LNCaP clone FGC (cell line): ENCODE measurements at places on chromosomes 7 and 10.

DNA sequence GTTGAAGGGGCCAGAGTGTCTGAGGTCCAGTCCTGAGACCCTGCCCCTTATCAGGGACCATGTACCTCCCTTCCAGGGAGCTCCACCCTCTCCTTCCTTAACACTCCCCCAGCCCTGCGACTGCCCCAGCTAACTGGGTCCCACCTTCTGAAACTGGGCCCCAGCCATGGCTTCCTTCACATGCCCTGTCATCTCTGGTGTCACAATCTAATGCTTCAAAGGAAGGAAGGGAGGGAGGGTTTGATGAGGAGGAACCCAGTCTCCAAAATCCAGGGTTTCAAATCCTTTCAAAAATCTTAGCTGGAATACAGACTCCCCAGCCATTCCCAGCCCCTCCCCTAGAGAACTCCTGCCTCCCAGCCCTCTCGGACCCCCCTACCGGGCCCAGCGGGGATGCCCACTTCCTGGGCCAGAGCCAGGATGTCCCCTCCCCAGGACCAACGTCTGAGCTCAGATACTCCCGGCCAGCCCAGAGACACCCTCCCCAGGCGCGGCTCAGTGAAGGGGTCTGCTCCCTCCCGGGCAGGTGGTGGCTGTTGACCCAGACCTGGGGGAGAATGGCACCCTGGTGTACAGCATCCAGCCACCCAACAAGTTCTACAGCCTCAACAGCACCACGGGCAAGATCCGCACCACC is 18.0 kb downstream of the C10orf105 start:
- DNase-seq: no peak

DNA sequence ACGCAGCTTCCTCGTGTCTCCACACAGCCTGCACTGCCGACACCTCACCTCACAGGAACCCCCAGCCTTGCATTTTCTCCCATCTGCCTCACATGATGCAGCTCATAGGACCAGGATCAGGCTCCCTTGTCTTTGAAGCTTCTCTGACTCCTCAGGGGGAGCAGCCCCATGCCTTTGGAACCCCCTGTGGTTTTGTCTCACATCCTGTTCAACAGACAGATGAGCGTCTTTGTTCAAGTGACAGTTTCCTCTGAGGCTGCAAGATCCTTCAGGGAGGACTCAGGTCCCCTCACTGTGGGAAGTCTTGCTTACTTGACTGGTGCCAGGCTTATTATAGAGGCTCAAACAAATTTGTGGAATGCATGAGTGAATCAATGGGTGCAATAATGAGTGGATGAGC is 667.1 kb downstream of the INHBA start:
- no peak for DNase-seq

DNA sequence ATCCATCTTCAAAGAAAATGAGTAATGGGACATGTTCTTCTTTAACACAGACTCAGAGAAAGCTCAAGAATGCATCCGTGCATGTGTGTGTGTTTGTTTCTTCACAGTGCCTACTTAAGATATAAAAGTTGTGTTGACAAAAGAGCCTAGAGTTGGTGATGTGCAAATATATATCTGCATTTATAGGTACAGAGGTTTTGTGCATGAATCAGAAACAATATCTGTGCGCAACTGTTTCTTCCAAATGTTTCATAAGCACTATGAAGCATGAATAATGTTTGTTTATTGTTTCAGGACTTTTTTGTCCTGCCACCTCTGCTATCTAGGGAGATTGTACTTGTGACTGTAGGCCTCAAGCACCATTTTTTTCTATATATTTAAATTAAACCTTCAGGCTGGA is 229.7 kb downstream of the CSTF2T start:
- no peak for DNase-seq

- DNase-seq: no peak
Observed at GRCh38 chr7:73537051-73537450, 15.0 kb upstream of the BAZ1B start.

- DNase-seq: no peak
Observed at GRCh38 chr10:102682416-102682815, 31.8 kb downstream of the ARL3 start.

- DNase-seq: no peak
Observed at GRCh38 chr7:31724696-31725095, 37.7 kb downstream of the PPP1R17 start.
